GM23248 (cell line): ENCODE measurements at places on chromosomes 11 and 22.
A peak's percentile ranks its signal among the peaks of the same experiment; 100 is the strongest.

- peak; percentile 5 for DNase-seq
These were observed at the start of gene RFPL2 for GRCh38 chr22:32204856-32205722. Gene RFPL2 (minus strand): TSS chr22:32205073. CDS start chr22:32202451, 2,622 bp downstream.

DNA sequence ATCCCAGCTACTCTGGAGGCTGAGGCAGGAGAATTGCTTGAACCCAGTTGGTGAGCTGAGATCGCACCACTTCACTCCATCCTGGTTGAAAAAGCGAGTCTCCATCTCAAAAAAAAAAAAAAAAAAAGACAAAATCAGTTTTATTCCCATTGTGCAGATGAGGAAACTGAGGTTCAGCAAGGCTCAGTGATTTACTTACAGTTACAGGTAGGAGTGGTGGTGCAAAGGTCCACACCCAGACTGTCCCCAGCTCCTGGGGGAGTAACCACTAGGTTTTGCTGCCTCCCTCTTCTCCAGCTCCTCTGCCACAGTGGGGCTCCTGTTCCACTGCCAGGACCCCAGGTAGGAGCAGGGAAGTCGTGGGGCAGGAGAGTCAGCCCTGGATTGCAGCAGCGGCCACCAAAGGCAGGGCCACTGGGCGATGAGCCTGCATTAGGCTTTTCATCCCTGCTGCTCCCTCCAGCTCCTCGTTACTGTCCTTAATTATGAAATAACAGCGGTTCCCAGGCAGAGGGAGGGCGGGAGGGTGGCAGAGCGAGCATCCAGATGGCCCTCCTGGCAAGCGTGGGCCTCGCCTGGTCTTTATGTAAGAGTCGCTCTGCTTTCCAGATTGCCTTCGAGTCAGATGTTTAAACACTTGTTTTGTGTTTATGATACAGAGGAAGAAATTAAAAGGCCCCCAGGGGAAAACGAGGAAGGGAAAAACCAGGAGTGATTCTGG is 15.5 kb upstream of the RASD2 start:
- peak; percentile 47 for DNase-seq

DNA sequence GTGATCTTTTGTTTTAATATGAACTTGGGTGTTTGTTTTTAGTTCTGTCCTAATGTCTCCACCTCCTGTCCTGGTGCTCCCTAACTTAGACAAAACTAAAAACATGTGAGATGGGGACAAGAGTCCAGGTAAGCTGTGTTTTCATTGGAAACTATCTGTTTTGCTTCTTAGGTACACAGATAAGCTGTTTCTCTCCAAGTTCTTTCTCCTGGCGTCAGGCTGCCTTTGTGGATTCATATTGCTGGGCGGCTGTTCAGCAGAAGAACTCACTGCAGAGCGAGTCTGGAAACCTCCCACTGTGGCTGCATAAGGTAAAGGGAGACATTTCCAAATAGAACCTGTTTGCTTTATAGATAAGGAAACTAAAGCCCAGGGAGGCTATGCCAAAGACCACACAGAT is 24.7 kb downstream of the PANX1 start:
- no peak for DNase-seq

GRCh38 chr11:130725421-130726233 is 190.7 kb downstream of the SNX19 start:
- peak; percentile 33 for DNase-seq

- peak; percentile 91 for DNase-seq
These were observed 39.1 kb upstream of the GLYAT start for GRCh38 chr11:58770627-58771457.

- DNase-seq: peak; percentile 96
These were observed at the start of the genes C11orf98 and CSKMT for GRCh38 chr11:62665075-62665598. Gene C11orf98 (minus strand): TSS chr11:62665210. CDS start chr11:62665169, 41 bp downstream. Gene CSKMT (plus strand): TSS chr11:62665312. CDS start chr11:62665880, 568 bp downstream.
